Activated CD8-positive, alpha-beta T cell treated with anti-CD3 and anti-CD28 coated beads for 36 hours (primary cell): ENCODE measurements at places on chromosomes 11 and 22.

DNA sequence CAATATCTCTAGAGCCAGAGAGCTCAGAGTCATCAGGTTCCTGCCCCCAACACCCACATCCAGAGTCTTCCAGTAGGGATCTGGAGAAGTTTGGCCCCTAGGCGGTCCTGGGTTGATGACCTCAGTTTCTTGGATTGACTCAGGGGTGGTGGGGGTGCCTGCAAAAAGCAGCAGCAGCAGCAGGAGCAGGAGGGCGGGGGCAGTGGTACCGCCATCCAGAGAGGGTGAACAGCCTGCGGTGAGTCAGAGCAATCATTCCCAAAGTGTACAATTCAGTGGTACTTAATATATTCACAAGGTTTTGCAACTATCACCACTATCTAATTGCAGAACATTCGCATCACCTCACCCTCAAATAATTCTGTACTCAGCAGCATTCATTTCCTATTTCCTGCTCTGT lies 9.9 kb upstream of the SEC14L3 start:
- no peak for DNase-seq

- DNase-seq: peak; percentile 34
Measured at GRCh38 chr22:42114721-42115120, 15.9 kb downstream of the CYP2D6 start.

DNA sequence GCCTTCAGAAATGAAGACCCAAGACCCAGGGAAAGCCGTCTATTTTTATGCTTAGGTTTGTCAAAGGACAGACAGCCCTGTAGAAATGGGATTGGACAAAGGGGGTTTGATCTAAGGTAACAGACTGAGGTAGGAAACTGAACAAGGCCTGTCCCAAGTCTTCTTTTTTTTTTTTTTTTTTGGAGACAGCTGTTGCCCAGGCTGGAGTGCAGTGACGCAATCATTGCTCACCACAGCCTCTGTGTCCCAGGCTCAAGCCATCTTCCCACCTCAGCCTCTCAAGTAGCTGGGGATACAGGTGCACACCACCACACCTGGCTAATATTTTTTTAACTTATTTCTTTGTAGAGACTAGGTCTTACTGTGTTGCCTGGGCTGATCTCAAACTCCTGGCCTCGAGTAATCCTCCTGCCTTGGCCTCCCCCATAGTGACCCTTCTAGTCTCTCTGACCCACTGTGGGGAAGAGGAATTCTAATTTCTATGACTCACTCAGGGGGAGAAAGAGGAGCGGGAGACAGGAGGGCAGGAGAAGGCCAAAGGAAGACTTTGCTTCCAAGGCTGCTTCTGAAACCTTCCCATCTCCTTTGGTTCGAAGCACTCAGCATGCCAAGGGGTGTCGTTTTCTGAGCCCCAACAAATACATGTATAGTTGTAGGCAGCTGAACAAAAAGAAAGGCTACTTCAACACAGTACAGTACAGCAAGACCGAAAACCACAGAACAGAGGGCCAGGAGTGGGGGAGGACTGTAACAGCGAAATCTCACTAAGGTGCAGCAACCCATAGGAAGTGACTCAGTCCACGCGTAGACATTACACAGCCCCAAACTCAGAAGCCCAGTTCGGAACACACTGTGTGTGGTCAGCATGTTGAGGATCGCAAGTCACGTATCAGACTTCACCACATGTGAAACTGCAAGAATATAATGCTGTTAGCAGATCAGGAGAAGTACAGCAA lies 872 bp downstream of the TMA7B start:
- peak; percentile 94 for DNase-seq

DNA sequence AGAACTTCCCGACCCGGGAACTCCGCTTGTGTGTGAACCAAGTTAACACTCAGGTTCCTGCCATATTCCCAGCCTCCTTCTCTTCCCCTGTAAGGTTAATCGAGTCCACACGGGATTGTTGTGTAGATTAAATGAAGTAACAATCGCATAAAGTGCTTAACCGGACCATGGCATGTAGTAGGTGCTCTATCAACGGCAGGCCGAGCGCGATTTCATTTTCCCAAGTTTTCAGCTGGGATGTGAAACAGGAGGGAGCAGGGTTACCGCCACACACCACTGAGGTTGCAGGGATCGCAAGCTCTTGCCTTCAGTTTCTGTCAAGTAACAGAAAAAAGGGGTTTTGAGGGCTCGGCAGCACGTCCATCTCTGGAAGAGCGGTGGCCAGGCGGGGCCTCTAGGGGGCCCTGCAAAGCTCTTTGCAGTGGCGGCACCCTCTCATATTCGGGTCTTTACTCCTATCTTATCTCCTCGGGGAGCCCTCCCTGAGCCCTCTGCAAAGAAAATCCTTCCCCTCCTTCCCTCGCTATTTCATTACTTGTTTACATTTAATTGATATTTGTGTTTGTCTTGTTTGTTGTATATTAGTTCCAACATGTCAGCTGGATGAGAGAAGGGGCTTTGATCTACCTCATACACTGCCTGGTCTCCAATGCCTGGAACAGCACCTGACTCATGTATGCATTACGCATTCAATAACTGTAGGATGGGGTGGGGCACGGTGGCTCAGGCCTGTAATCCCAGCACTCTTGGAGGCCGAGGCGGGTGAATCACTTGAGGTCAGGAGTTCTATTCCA lies 816 bp upstream of the PLEKHA7 start:
- peak; percentile 33 for DNase-seq

DNA sequence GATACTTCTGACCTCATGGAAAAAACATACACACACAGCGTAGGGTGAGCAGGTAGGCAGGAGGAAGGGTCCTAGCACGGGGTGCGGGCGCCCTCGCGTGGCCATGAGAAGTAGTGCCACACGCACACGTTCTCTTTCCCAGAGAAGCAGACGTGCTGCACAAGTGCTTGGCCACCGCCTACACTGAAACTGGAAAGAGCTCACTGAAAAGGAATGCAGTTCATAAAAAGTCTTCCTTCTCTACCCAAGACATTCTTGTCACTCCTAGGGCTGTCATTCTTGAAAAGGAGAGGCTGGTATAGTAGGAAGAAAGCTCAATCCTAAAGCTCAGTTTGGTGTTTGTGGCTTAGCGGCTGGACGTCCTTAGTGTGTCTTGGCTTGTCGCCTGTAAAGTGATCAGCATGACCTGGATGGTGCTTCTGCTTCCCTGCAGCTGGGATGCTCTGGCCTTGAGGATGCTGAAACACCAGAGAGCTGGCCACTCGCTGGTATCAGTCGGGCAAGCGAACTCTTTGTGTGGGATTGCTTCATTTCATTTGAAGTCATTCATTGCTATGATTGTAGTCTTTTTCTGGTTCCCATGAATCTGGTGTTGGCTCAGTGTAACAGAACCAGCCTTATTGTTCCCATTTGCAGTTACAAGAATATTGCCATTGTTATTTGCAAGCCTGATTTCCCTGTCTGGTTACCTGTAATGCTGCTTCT lies 303.8 kb downstream of the NTM start:
- DNase-seq: peak; percentile 69

DNA sequence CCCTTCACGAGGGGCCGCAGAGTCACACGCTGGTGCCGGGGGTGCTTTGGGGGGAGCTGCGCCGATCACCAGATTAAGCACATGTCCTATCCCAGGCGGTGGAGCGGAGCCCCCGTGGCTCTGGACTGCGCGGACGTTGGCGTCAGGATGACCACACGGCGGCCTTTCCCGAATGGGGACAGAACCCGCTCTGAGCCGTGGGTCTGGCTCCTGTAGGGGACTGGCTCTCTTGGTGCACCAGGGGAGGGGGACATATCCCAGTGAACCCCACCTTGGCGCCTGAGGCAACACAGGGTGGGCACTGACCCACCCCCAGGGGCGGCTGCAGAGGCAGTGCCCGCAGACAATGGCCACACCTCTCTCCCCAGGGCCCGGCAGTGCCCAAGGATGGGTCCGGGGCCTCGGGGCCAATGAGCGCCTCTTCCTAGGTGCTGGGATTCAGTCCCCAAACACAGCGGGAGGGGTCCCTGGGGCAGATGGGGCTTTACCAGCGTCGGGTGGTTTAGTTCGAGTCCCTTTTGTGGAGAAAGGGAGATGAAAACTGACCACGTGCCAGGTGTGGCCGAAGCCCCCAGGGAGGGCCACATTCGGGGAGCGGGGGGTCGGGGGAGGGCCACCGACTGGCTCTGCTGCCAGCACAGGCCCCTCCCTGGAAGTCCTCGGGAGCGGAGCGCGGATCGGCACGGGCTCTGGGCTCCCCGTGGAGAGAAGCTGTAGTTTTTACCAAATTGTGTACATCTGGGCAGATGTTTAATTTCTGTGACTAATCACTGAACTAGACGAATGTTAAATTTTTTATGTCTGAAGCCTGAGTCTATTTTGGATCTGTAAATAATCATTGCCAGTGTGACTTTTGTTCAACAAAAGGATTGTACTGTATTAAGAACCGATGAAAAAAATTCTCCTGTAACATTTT lies 58.9 kb downstream of the GRAMD4 start:
- no peak for DNase-seq

DNA sequence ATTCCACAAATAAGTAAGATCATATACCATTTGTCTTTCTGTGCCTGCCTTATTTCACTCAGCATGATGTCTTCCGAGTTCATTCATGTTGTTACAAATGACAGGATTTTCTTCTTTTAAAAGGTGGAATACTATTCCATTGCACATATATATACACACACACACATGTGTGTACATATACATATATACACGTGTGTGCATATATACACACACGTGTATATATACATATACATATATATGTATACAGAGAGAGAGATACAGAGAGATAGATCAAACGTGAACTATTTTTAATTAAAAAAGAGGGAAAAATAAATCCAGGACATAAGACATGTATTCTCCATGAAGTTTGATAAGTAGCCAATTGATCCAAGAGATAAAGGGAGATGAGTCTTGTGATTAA lies 108.1 kb downstream of the TRPC6 start:
- no peak for DNase-seq

DNA sequence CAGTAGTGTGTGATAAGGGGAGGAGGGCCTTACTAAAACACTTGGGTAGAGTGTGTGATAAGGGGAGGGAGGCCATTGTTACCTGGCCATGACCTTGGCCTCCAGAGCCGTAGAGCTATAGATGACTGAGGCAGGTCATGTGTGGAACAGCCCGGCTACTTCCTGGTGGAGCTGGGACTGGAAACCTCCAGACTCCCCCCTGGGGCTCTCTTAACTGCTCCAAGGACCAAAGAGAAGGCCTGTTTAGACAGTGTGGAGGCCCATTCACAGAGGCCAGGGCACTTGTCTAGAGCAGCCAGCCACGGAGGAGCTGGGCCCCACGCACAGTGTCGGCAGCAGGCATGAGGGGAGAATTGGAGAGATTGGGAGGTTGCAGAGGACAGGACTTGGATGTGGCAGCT lies 12.5 kb upstream of the MICALL1 start:
- no peak for DNase-seq

DNA sequence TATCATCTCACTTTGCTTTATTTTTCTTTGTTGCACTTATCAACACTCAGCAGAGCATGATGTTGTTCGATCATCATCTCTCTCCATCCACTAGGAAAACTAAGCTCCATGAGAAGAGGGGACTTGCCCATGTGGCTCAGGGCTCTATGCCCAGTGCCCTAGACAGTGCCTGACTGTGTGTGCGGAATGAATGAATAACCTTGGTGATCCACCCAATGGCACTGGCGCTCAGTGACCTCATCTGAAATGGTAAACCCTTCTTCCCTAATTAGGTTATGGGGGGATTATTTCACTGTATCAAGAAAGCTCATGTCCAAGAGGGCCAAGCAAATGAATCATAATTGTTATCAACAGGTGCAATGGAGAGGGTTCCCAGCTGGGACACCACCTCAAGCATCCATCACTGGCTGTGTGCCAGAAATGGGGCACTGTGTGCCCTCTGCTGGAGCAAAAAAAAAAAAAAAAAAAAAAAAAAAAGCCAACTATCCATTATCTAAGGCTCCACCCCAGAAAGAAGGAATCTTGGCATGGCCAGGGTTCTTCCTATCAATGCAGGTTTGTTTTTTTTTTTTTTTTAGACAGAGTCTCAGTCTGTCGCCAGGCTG lies 172.6 kb downstream of the LARGE1 start:
- no peak for DNase-seq

DNA sequence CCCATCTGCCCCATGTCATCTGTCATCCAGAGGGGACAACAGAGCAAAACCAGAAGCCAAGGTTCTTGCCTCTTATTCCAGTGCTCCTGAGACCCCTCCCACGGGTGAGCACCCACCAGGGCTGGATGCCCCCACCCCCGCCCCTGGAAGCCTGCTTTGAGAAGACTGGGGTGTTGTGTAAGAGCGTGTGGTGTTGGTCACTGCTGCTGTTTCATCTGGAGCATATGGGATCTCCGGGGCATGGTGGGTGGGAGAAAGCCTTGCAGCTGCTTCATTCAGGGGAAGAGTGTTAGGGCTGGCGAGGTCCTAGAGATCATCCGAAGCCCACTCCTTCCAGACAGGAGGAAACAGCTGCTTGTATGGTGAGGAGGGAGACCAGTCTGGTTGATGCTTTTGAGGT lies 54.1 kb downstream of the CHRDL2 start:
- no peak for DNase-seq

GRCh38 chr11:3984896-3985295 lies 109.7 kb upstream of the RRM1 start:
- DNase-seq: peak; percentile 79

- DNase-seq: no peak
Measured at GRCh38 chr22:40397396-40397795, 27.0 kb downstream of the SGSM3 start.
